Activated T-cell treated with anti-CD3 and anti-CD28 coated beads, Interleukin-2, amount 50 U/mL, for 72 hours (primary cell): ENCODE measurements at places on chromosomes 16 and 17.

DNA sequence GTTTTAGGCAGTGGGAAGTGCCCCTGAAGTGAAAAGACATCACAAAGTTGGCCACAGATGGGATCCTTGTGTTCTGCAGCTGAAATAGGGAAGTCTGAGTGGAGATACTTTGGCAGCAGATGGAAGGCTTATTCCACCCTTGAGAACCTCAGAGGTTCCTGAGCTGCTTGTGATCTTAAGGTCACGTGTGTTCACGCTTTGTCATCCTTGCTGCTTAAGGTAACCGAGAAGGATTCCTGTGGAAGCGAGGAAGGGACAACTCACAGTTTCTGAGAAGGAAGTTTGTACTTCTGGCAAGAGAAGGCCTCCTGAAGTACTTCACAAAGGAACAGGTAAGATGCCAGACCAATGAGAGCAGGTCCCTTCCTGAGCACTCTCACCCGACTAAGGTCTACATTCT lies 12.2 kb downstream of the ADAP2 start:
- no peak overlapping the region for H3K4me3 ChIP-seq
- no peak overlapping the region for H3K27ac ChIP-seq
- no peak for DNase-seq
- H3K27me3 ChIP-seq, result no peaks in the 10 kb centered on the region

- peak overlapping the region; percentile 23 for H3K27ac ChIP-seq
- H3K4me3 ChIP-seq, result peak overlapping the region; percentile 29
- no peaks in the 10 kb centered on the region for H3K36me3 ChIP-seq
- no peak for DNase-seq
- H3K27me3 ChIP-seq, result no peaks in the 10 kb centered on the region
- peaks cover 41% of the 10 kb centered on the region for H3K4me1 ChIP-seq
Observed at GRCh38 chr16:1828645-1829410, 1.8 kb downstream of the FAHD1 start.

GRCh38 chr17:65745241-65745640 lies 183.8 kb upstream of the AXIN2 start:
- peak overlapping the region; percentile 76 for H3K27ac ChIP-seq
- no peak for DNase-seq
- H3K4me3 ChIP-seq, result no peak overlapping the region
- peaks cover 20% of the 10 kb centered on the region for H3K4me1 ChIP-seq
- no peaks in the 10 kb centered on the region for H3K27me3 ChIP-seq

- H3K27ac ChIP-seq, result no peak overlapping the region
- no peaks in the 10 kb centered on the region for H3K27me3 ChIP-seq
- H3K36me3 ChIP-seq, result peaks cover 7% of the 10 kb centered on the region
- H3K4me1 ChIP-seq, result peaks cover 48% of the 10 kb centered on the region
- peak overlapping the region; percentile 41 for H3K4me3 ChIP-seq
Observed at GRCh38 chr17:4177806-4178205, 34.8 kb downstream of the CYB5D2 start.

DNA sequence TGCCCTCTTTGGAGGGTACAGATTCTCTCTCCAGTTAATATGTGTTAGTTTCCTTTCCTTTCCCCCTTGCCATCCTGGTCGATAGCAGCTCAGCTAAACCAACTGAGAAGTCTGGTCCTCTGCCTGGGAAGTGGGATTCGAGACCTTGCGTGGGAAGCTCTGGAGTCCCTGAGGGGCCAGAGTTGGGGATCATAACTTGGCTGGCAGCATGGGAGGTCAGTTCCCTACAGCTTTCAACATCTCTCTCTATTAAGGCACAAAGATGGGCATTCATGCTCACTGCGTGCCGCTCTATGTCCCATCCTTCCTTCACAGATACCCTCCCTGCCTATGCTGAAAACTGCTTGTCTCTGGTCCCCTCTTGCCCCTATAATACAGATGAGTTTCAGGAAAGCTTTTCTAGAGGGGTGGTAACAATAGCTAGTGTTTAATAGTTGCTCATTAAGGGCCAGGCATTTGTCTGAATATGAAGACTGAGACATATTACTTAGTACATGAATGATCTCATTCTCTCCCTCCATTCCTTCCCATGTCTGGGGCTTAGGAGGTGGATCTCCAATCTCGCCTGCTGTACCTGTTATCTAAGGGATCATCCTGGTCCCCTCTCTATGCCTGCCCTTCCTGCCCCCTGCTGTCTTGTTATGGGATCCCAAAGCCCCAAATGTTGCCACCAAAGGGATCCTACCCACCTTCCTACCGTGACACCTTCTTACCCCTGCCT lies 10.8 kb downstream of the THRA start:
- no peaks in the 10 kb centered on the region for H3K27me3 ChIP-seq
- H3K4me3 ChIP-seq, result no peak overlapping the region
- no peaks in the 10 kb centered on the region for H3K36me3 ChIP-seq
- DNase-seq, result no peak
- no peak overlapping the region for H3K27ac ChIP-seq

GRCh38 chr16:72099377-72099818 lies 5.8 kb downstream of the DHX38 start:
- peak; percentile 50 for DNase-seq
- H3K27me3 ChIP-seq, result no peaks in the 10 kb centered on the region
- H3K4me3 ChIP-seq, result no peak overlapping the region
- no peak overlapping the region for H3K27ac ChIP-seq

- H3K4me1 ChIP-seq, result peaks cover 14% of the 10 kb centered on the region
- H3K27ac ChIP-seq, result no peak overlapping the region
- peaks cover 12% of the 10 kb centered on the region for H3K27me3 ChIP-seq
- H3K36me3 ChIP-seq, result no peaks in the 10 kb centered on the region
Observed at GRCh38 chr16:67184453-67184994, 761 bp upstream of the MATCAP1 start.
